CD4-positive, alpha-beta T cell treated with Interleukin-6 at 100 ng/mL for 8 hours (primary cell): ENCODE measurements at places on chromosomes 16 and 17.

DNA sequence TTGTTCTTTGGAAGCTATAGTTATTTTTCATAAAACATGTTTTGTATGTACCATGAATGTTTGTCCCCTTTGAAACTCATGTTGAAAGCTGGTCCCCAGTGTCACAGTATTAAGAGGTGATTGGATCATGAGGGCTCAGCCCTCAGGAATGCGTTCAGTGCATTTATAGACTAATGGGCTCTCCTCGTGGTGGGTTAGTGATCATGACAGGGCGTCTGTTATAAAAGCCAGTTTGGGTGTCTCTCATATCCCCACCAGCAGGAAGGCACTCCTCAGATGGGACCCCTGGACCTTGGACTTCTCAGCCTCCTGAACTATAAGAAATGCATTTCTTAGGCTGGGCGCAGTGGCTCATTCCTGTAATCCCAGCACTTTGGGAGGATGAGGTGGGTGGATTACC lies 10.4 kb downstream of the BANP start:
- no peak for DNase-seq

GRCh38 chr16:80725566-80726162 lies 78.7 kb downstream of the CDYL2 start:
- no peak for DNase-seq

GRCh38 chr17:80717720-80718083 lies 173.1 kb downstream of the RPTOR start:
- no peak for DNase-seq

GRCh38 chr16:10121897-10122425 lies 60.3 kb downstream of the GRIN2A start:
- no peak for DNase-seq

DNA sequence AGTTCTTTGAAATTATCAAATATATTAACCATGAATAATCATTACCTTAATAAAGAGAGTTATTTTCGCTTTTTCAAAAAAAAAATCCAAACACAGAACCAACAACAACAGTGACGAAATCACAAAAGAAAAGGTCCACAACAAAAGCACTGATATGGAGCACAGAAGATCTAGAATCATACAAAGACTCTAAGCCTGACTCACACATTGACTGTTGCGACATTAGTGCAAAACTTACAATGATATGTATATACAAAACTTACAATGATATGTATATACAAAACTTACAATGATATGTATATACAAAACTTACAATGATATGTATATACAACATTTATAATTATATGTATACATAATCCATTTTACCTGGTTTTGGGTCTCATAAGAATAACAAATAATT lies 117.7 kb downstream of the USP22 start:
- no peak for DNase-seq

- no peak for DNase-seq
Observed at GRCh38 chr17:83062011-83062817, 17.2 kb upstream of the METRNL start.

DNA sequence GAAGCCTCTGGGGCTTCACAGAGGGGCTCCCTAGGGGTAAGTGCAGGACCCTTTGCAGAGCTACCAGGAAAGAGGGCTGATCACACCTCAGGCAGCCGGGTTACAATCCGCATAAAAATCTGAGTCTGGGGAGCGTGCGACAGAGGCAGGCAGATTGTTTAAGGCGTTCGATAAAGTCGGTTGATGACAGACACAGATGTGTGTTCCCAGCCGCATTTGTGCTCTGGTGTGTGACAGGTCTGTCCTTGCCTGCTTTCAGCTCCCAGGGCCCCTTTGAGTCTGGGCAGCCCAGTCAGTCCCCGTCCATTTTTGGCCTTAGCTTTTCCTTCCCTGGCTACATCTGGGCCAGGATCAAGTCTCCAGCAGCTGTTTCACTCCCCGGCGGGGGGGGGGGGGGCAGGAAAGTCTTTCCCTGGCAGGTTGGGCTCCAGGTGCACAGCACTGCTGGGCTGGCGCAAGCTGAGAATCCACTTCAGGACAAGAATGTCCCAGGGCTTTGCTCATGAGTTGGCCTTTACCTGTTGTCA lies 1.3 kb upstream of the ZACN start:
- no peak for DNase-seq

DNA sequence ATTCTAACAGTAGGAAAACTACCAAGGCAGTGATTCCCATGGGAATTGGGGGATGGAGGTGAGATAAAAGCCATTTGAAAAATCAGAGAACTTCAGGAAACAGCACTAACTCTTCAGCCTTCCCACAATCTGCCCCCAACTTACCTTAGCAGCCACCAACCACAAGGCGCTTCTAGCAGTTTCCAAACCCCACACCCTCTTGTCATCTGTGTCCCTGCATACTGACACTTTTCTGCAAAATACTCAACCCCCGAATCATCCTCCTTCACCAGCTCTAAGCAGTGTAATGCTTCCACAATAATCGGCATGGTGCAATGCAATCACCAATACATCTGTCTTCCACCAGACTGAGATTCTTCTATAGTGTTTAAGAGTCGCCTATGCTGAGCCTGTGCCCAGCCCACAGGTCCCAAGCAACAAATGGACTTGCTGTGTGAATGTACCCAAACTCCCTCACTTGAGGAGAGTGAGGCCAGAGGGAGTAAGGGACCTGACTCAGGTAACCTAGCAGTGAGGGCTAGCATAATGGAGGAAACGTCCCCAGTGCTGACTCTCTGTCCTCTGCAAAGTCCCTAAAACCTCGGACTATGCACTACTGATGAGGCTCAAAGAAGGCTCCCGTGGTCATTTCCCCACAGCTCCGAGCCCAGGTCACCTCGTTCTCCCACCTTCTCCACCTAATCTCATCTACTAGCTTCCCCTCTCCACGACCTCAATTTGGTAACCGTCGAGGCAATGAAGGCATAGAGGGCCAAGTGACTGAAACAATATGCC lies 943 bp downstream of the DYNC1LI2 start:
- DNase-seq, result no peak

- no peak for DNase-seq
Observed at GRCh38 chr17:16933317-16934132, 38.4 kb downstream of the TNFRSF13B start.

- DNase-seq, result no peak
Observed at GRCh38 chr17:18070861-18071340, 16.8 kb upstream of the DRG2 start.

DNA sequence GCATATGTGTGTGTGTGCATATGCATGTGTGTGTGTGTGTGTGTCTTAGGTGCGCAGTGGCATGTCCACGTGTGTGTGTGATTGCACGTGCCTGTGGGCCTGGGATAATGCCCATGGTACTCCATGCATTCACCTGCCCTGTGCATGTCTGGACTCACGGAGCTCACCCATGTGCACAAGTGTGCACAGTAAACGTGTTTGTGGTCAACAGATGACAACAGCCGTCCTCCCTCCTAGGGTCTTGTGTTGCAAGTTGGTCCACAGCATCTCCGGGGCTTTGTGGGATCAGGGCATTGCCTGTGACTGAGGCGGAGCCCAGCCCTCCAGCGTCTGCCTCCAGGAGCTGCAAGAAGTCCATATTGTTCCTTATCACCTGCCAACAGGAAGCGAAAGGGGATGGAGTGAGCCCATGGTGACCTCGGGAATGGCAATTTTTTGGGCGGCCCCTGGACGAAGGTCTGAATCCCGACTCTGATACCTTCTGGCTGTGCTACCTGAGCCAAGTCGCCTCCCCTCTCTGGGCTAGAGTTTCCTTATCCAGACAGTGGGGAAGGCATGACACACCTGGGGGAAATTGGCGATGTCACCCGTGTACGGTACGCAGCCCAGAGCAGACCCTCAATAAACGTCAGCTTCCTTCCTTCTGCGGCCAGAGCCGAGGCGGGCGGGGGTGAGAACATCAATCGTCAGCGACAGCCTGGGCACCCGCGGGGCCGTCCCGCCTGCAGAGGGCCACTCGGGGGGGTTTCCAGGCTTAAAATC lies 47.6 kb downstream of the IL21R start:
- peak; percentile 49 for DNase-seq

GRCh38 chr16:27366687-27367460 lies 35.1 kb upstream of the IL21R start:
- DNase-seq, result no peak

- DNase-seq, result no peak
Observed at GRCh38 chr17:42999003-42999525, 845 bp downstream of the RPL27 start.

DNA sequence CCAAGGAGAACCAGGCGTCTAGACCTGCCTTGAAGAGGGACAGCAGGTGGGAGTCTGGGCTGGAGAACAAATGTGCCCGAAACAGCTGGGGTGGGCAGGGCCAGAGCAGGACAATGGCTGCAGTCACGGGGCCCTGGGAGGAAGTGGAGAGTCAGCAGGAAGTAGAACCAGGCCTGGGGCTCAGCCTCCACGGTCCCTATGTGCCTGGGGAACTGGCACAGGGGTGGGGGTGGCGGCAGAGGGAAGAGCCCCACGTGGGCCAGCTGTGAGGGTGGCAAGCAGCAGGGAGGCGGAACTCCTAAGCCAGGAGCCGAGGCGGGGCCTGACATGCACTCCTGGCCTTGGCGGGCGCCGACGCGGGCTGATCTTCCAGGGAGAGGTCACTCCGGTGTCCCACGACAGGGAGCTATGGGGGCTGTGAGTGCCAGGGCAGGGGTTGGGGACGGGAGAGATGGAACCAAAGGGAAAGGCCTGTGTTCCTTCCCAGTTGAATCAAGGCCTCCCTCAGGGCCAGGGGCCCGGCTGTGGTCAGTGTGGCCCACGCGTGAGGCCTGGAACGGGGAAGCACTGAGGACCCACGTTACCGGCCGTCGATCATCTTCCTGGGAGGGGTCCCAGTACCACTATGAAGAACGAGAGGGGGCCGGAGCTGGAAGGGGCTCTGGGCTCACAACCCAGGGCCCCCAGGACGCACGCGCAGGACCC lies 42.7 kb downstream of the TIMM22 start:
- no peak for DNase-seq

GRCh38 chr17:61251939-61252865 lies 147.4 kb upstream of the TBX2 start:
- DNase-seq, result no peak

DNA sequence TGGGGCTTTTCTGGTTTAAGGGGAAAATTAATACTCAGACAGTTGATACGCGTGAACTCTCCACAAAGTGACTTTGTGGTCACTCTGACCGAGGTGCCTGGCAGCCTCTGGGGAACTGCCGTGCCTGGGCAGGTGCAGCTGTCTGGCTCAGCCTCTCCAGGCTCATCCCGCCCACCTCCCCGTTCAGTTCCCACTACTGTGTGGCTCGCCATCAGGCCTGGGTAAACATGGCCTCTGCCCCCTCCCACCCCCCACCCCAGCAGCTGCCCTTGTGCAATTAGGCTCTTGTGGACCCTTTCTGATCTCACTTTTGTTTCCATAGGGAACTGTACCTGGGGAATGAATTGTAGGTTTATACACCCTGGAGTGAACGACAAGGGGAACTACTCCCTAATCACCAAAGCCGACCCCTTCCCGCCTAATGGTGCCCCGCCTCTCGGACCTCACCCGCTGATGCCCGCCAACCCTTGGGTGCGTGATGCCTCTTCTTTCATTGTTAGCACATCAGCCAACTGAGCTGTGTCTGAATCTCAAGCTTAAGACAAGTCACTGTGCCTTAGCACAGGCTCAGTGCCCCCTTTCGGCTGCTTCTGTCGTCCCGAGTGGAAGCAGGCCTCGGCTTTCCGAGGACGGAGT lies 27.8 kb downstream of the ZC3H18 start:
- DNase-seq, result no peak

- no peak for DNase-seq
Observed at GRCh38 chr17:16086957-16087356, 87.3 kb downstream of the TTC19 start.

DNA sequence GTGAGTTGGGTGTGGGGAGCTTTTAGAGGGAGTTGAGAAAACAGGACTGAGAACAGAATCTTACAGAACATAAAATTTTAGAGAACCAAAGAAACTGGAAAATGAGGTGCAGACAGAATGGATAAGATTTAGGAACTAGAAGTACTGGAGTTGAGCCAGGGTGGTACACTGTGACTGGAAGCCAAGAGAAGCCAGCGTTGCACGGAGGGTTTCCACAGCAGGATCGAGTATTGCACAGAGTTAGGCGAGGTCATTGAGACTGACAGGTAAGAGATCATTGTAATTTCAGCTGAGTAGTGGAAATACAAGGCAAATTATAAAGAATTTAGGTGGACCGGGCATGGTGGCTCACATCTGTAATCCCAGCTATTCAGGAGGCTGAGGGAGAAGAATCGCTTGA lies 6.6 kb downstream of the GSDMA start:
- DNase-seq, result no peak

- no peak for DNase-seq
Observed at GRCh38 chr16:89949121-89949742, 677 bp downstream of the DEF8 start.

GRCh38 chr17:8664456-8665126 lies 34.1 kb upstream of the MYH10 start:
- no peak for DNase-seq

GRCh38 chr16:66427036-66427860 lies at the start of gene BEAN1:
Gene BEAN1 (plus strand): TSS chr16:66427295. CDS start chr16:66437677, 10,382 bp downstream.
- no peak for DNase-seq

DNA sequence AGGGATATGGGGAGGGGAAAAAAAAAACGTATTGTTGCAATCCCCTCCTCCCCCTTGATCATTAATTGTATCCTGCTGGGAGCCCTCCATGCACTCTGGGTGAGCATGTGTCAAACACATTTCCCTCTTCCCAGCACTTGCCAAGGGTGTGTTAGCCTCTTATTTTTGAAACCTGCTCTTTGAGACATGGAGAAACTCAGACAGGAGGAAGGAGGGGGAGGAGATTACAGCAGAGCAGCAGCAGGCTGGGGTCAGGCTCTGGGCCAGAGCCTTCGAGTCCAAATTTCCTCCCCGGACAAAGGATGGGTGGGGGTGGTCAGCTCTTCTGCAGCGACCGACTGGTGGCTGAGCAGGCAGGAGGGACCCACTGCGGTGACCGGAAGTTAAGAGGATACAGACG lies 64.7 kb downstream of the SOX9 start:
- no peak for DNase-seq

DNA sequence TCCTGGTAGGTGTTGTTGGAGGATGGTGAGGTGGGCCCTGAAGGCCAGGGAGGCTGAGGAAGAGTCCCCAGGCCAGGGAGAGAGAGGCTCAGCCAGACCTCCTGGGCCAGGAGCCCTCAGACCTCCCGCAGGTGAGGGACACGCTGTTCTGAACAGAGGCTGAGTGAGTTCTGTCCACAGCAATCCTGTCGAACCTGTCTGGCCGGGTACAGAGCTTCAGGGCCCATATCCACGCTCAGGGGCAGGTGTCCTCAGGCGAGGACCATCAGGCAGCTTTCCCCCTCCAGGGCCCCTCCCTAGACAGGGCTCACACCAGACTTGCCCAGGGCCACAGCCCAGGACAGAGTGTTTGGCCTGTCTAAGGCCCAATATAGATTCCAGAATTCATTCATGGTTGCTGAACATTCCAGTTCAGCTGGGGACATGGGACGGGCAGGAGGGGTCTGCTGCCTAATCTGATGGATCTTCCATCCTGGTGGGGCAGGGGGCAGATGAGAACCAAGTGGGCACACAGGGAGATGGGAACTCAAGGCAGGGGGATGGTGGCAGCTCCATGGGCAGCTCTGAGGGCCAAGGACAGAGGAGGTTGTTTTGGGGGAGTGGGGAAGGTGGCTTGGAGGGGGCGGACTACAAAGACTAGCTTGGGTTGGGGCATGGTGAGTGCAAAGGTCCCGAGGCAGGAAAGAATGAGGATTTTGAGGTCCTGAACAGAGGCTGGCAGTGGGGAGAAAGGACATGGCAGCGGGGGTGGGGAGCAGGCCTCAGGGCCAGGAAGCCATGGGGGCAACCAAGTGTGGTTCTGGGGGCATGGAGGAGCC lies 23.4 kb upstream of the MPRIP start:
- DNase-seq, result no peak

GRCh38 chr16:57694725-57695679 lies at the start of gene DRC7:
Gene DRC7 (plus strand): TSS chr16:57694806. CDS start chr16:57697950, 3,144 bp downstream.
- DNase-seq, result peak; percentile 12

GRCh38 chr17:61813211-61813610 lies 50.1 kb downstream of the BRIP1 start:
- no peak for DNase-seq

- no peak for DNase-seq
Observed at GRCh38 chr16:51155199-51155607, 4.1 kb upstream of the SALL1 start.
